Activated CD4-positive, alpha-beta T cell treated with anti-CD3 and anti-CD28 coated beads, Interleukin-2, amount 10 ng/mL, durations not matched to agents 7 days and 5 days (primary cell): ENCODE measurements at places on chromosomes 3 and 15. TPM values are rescaled to one million over a fixed set of nuclear protein-coding genes. Genes with fewer than 3 reads are reported as not detected.

The SLCO3A1 gene
- 41.8 TPM for total RNA-seq

The RARB gene
- total RNA-seq: not detected

The SLC38A3 gene
- not detected for total RNA-seq

The UROC1 gene
- total RNA-seq: not detected

The PFN2 gene
- total RNA-seq: 0.27 TPM

The ATP13A4 gene
- total RNA-seq: 1.6 TPM

The LSMEM2 gene
- not detected for total RNA-seq

The CTXN2 gene
- total RNA-seq: not detected

The GOLGA6L9 gene
- 1.3 TPM for total RNA-seq

The SERINC4 gene
- 0.37 TPM for total RNA-seq

The EHHADH gene
- 2.2 TPM for total RNA-seq

The GRIP2 gene
- total RNA-seq: 0.15 TPM

The GOLGA8S gene
- total RNA-seq: 0.31 TPM

The GOLGA8G gene
- total RNA-seq: not detected

GRCh38 chr3:22729981-22730380 lies 473.1 kb upstream of the UBE2E2 start:
- DNase-seq: no peak

GRCh38 chr3:139957844-139958243 lies 22.9 kb downstream of the CLSTN2 start:
- no peak for DNase-seq

- DNase-seq: no peak
These were observed 93.6 kb upstream of the POU1F1 start for GRCh38 chr3:87370007-87370406.

GRCh38 chr3:71327936-71328335 lies 255.6 kb downstream of the FOXP1 start:
- DNase-seq: no peak

DNA sequence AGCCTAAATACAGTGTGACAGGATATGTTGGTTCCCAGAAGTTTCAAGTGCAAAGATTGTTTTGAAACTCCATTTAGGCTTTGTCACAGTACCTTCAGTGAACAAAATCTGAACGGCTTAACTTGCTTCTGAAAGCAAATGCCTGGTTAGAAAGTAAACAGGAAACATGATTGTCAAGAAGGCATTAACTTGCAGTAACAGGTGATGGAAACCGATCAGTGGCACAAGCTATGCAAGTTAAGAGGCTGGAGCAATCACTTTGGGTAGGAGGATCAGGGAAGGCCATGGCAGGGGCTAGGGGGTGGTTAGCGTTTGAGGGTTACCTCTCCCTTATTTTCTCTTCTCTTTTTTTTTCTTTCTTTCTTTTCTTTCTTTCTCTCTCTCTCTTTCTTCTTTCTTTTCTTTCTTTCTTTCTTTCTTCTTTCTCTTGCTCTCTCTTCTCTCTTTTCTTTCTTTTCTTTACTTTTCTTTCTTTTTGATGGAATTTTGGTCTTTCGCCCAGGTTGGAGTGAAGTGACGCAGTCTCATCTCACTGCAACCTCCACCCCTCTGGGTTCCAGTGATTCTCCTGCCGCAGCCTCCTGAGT lies 2.4 kb downstream of the HYKK start:
- DNase-seq: peak; percentile 11

GRCh38 chr3:99731499-99731898 lies 86.2 kb upstream of the CMSS1 start:
- DNase-seq: no peak

DNA sequence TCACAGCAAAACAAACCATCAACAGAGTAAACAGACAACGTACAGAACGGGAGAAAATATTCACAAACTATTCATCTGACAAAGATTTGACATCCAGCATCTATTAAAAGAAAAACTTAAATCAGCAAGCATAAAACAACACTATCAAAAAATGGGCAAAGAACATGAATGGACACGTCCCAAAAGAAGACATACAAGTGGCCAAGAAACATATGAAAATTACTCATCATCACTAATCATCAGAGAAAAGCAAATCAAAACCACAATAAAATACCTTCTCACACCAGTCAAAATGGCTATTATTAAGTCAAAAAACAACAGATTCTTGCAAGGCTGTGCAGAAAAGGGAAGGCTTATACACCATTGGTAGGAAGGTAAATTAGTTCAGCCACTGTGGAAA lies 13.7 kb upstream of the SERPINI2 start:
- DNase-seq: no peak

GRCh38 chr15:70356919-70357318 lies 259.2 kb upstream of the TLE3 start:
- DNase-seq: no peak

GRCh38 chr3:194098081-194098842 lies 37.7 kb upstream of the HES1 start:
- DNase-seq: no peak

DNA sequence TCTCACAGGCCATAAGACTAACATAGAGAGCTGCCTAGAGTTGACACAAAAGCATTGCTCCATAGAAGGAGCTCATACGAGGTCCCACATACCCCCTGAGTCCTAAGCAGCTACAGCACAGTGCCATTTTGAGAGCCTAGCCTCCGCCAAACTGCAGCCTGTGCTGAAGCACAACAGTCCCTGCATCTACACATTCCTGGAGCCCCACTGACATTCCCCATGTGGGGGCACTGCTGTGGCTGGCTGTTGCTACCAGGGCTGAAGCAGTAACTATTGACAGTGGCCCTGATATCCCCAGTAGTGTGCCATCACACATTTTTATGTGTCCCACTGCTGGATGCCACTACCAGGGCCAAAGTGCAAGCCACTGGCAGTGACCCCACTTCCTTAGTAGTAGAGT lies 80.3 kb downstream of the CERS3 start:
- no peak for DNase-seq

GRCh38 chr3:191239407-191240031 lies 40.5 kb downstream of the OSTN start:
- DNase-seq: no peak

GRCh38 chr3:14431917-14432834 lies 29.8 kb downstream of the SLC6A6 start:
- DNase-seq: peak; percentile 97

GRCh38 chr3:73580343-73580742 lies 44.4 kb downstream of the PDZRN3 start:
- no peak for DNase-seq

DNA sequence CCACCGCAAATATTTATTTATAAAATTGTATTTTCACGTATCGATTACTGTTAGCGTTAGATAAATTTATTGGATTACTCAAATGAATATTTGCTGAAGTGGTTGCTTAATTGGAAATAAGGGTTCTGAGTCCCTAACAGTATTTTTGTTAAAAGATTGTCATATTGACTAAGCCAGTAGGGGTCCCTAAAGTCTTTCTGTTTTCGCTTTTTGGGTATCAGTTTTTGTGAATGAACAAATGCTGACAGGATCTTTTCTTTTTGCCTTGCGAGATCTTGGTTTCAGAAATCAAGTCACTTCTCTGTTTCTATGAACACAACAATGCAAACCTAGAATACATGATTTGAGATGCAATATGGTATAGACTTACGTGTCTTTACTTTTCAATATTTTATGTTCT lies 7.1 kb downstream of the RAD51 start:
- DNase-seq: no peak

DNA sequence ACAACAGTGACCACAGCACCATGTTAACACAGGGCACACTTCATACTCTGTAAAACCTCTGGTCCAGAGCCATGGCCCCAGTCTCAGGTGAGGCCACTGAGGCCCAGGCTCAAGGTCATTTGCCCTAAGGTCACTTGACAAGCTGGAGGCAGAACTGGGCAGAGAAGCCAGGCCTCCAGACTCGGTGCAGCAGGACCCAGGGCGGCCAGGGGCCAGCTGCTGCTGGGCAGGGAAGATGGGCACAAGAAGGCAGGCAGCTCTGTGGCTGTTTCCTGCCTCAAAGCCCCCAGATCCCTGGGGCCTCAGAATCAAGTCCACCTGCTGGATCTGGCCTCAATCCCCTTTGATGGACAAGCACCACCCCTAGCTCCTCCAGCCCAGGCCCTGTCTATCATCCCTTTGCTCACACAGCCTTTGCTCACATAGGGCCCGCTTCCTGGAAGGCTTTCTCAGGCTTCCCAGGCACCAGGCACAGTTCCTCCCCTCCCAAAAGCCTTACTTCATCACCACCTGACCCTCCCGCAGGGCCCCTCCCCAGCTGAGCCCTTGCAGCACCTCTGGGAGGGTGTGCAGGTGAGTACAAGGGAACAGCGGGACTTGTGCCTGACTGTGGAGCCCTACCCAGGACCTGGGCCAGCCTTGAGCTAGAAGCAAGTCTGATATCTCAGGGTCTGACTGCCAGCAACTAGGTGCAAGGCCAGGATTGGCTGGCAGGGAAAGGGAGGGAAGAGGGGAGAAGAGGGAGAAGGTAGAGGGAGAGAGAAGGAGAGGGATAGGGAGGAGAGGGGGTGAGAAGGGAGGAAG lies 38.0 kb upstream of the LINGO1 start:
- DNase-seq: no peak

DNA sequence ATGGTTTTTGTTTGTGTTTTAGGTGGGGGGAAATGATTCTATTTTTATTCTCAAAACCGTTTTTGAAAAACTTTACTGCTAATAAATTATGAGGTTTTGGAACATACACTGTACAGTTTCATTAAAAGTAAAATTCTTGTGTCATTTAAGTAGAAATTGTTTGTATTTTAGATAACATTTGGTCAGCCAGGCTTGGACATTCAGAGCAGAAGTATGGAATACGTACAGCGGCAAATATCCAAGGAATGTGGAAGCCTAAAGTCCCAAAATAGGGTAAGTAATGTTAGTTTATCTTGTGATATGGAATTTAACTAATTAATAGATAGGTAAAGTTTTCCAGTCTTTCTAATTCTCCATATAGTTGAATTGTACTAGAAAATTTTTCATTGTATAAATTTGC lies 96.6 kb downstream of the SPRED1 start:
- no peak for DNase-seq

DNA sequence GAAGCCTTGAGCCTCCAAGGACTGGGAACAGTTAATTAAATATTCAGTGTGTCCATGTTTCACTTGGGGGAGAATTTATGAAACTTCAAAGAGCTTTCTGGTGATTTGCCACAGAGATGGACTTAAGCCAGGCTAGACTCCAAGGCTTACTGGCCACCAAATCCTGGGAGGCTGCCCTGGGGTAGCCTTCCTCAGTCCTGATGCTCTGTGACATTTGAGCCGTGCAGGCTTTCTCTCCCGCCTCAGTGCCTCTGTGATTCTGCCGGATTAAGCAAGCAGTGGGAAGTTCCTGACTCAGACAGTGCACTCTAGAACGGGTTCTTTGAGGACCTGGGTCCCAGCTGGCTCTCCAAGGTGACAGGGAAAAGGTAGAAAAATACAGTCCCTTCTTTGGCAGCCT lies 314.7 kb upstream of the ICE2 start:
- DNase-seq: no peak

- no peak for DNase-seq
These were observed 142.1 kb upstream of the TMCO5A start for GRCh38 chr15:37792351-37792750.

GRCh38 chr3:107990433-107990832 lies 100.4 kb downstream of the CD47 start:
- no peak for DNase-seq

DNA sequence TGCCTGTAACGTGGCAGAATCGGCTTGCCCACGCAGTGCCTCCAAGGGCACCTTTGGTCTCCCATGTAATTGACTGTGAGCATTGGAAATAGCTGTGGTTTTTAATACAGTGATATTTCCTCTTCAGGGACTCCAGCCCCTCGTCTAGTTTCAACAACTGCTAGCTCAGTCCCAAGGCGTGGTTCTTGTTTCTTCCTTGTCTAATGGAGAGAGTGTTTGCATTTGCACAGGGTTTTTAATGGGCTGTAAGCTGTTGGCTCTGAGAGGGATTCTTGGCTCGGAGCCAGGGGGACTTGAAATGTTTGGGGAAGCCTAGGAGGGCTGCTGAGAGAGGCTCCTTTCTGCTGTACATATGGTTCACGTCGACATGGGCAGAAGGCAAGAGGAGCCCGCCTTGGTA lies 86.2 kb downstream of the THSD4 start:
- DNase-seq: no peak

DNA sequence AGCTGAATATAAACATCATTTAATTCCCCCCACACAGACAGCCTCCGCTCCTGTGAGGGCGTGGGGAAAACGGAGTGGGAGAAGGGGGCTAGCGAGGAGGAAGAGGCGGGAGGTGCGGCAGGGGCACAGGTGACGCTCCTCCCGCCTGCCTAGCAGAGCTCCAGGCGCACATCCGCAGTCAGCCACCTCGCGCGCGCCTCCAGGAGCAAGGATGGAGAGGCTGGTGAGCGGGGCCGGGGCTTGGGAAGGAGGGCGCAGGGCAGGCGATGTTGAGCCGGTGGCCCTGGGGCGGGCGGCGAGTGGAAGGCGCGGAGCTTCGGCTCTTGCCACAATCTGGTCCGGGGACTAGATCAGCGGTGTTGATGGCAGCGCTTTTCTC lies at the start of gene CD200:
Gene CD200, plus strand, starts transcription at position 155 of the 379 bp plus-strand sequence. Its CDS starts 57 bp downstream, at position 212.
- DNase-seq: peak; percentile 50

GRCh38 chr3:167918686-167919085 lies 177.0 kb downstream of the GOLIM4 start:
- no peak for DNase-seq

DNA sequence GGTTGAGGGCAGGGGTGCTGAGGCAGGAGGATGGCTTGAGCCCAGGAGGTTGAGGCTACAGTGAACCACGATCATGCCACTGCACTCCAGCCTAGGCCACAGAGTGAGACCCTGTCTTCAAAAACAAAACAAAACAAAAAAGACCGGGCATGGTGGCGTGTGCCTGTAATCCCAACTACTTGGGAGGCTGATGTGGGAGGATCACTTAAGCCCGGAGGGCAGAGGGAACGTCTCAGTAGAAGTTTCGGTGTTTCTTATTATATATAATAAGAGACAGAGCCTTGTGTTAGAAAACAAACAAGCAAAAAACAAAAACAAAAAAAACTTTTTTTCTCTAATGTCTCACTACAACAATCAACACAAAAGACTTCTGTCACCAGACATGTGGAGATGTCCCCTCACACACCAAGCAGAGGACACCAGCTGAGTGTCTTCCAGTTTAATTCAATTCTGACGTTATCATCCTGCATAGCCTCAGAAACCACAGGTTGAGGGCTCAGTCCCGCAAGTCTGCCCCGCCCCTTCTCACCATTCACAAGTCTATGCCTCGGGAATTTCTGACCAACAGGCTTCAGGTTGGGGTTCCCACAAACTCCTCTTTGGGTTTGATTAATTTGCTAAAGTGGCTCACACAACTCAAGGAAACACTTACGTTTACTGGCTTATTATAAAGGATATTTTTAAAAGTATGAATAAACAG lies 24.0 kb upstream of the EIF4A2 start:
- DNase-seq: no peak

- no peak for DNase-seq
These were observed 10.1 kb downstream of the FAM131A start for GRCh38 chr3:184347321-184348056.

GRCh38 chr3:82363131-82363530 lies 601.7 kb upstream of the GBE1 start:
- DNase-seq: no peak

DNA sequence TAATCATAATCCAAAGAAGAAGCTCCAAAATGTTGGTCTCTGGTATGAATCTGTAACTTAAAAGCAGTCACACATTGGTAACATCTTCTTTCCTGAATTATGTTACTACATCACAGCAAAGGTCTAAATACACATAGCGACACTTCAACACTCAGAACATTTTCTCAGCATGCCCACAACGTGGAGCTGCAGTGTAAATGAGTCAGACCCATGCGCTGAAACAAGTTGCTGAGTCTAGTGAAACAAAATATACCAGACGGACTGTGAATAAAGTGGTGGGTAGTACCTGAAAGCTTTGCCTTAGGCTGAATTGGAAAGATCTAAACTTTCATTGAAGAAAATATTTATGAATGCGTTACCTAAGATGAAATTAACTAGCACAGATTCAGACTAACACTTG lies 33.2 kb upstream of the GOLGA8B start:
- no peak for DNase-seq
